ENCODE measurements at places on chromosomes 16 and 17. TPM values are rescaled to one million over a fixed set of nuclear protein-coding genes. Genes with fewer than 3 reads are reported as not detected.
A peak's percentile ranks its signal among the peaks of the same experiment; 100 is the strongest.

Gene GPT2
- total RNA-seq, result 47.8 TPM

DNA sequence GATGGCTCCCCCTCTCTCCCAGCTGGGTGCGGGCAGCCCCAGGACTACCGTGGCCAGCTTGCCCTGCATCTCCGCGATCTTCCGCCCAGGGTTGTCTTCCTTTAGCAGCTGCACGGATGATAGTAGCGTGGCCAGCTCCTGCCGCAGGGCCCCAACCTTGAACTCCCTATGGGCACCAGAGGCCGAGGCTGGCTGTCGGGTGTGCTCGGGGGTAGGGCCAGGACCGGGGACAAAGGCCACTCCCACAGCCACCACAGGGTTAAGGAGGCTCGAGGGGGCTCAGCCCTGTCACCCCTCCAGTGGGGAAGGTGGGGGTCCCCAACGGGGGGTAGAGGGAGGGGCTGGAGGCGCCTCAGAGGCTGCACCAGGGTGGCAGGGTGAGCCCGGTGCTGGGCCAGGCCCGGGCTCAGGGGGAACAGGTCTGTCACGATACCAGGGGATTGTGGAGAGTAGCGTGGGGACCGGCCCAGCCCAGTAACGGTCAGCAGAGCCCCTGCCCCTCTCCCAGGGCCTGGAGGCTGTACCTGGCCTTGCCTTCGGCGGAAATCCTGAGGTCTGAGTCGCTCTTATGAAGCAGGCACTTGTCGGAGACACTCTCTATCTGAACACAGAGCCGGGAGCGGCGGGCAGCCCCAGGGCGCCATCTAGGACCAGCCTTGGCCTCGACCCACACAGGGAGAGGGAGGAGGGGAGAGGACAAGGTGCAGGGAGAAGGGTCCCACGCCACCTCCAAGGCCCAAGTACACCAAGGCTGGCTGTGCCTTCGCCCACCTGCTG lies 5.2 kb downstream of the PERCC1 start:
- no peak overlapping the region for H3K27ac ChIP-seq
- no peaks in the 10 kb centered on the region for H3K36me3 ChIP-seq
- no peak for DNase-seq
- H3K27me3 ChIP-seq, result no peaks in the 10 kb centered on the region
- no peak overlapping the region for H3K4me3 ChIP-seq

Gene STH
- not detected for total RNA-seq

Gene CCL18
- 0.60 TPM for total RNA-seq

DNA sequence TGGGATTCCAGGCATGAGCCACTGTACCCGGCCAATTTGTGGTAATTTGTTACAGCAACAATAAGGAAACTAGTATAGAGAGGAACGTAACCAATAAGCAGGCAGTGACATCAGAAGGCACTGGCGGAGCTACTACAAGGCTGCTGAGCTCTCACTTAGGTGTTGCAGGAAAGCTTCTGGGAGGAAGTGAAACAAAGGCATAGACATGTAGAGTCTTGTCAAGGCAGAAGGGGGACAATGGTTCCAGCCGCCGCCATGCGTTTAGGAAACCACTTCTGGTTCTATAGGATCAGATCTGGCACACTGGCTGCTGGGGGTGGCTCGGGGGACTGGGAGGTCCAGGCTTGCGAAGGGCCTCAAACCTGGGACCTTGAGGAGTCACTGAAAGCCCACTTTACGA lies 9.4 kb upstream of the CPSF4L start:
- no peak overlapping the region for H3K27ac ChIP-seq
- no peaks in the 10 kb centered on the region for H3K27me3 ChIP-seq
- no peak overlapping the region for H3K4me3 ChIP-seq
- DNase-seq, result no peak
- H3K4me1 ChIP-seq, result peaks cover 14% of the 10 kb centered on the region

Gene GLTPD2
- total RNA-seq, result 4.7 TPM

GRCh38 chr17:27792095-27792494 lies 8.2 kb downstream of the NOS2 start:
- H3K27ac ChIP-seq, result no peak overlapping the region
- H3K36me3 ChIP-seq, result no peaks in the 10 kb centered on the region
- H3K4me3 ChIP-seq, result no peak overlapping the region
- no peaks in the 10 kb centered on the region for H3K4me1 ChIP-seq
- DNase-seq, result no peak

- peaks cover 7% of the 10 kb centered on the region for H3K36me3 ChIP-seq
- H3K27me3 ChIP-seq, result peaks cover 3% of the 10 kb centered on the region
- peak; percentile 87 for DNase-seq
- H3K4me3 ChIP-seq, result peak within 1 kb of the TSS; percentile 95
These were observed at the start of gene VEZF1 for GRCh38 chr17:57987581-57988300. VEZF1 (minus strand) TSS chr17:57988254; CDS start chr17:57988111, 143 bp downstream.

- no peaks in the 10 kb centered on the region for H3K36me3 ChIP-seq
- DNase-seq, result no peak
- peaks cover 9% of the 10 kb centered on the region for H3K4me1 ChIP-seq
- H3K4me3 ChIP-seq, result no peak overlapping the region
- H3K27me3 ChIP-seq, result peaks cover 8% of the 10 kb centered on the region
- H3K27ac ChIP-seq, result no peak overlapping the region
These were observed 15.6 kb downstream of the NACA2 start for GRCh38 chr17:61575352-61575975.

DNA sequence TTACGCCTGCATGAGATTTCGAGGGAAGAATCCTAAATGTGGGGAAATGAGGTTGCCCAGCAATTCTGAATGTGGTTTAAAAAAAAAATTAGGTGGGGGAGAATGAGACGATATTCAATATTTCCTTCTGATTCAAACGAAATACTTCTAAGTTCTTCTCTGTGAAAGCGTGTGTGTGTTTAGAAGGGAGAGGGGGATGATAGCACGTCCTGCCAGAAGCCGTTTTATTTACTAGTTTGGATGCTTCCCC lies 47.8 kb downstream of the TBC1D16 start:
- DNase-seq, result no peak
- peak overlapping the region; percentile 78 for H3K27ac ChIP-seq
- H3K4me3 ChIP-seq, result peak overlapping the region; percentile 43
- no peaks in the 10 kb centered on the region for H3K36me3 ChIP-seq

Gene HELZ
- 57.3 TPM for total RNA-seq

- H3K36me3 ChIP-seq, result peaks cover 19% of the 10 kb centered on the region
- no peak for DNase-seq
- no peak overlapping the region for H3K4me3 ChIP-seq
- H3K27ac ChIP-seq, result no peak overlapping the region
These were observed 34.7 kb upstream of the VPS4A start for GRCh38 chr16:69276148-69277115.

GRCh38 chr17:75738218-75738802 lies 17.1 kb downstream of the ITGB4 start:
- no peaks in the 10 kb centered on the region for H3K36me3 ChIP-seq
- no peak for DNase-seq
- peaks cover 3% of the 10 kb centered on the region for H3K27me3 ChIP-seq
- no peaks in the 10 kb centered on the region for H3K4me1 ChIP-seq
- H3K4me3 ChIP-seq, result no peak overlapping the region
- no peak overlapping the region for H3K27ac ChIP-seq

DNA sequence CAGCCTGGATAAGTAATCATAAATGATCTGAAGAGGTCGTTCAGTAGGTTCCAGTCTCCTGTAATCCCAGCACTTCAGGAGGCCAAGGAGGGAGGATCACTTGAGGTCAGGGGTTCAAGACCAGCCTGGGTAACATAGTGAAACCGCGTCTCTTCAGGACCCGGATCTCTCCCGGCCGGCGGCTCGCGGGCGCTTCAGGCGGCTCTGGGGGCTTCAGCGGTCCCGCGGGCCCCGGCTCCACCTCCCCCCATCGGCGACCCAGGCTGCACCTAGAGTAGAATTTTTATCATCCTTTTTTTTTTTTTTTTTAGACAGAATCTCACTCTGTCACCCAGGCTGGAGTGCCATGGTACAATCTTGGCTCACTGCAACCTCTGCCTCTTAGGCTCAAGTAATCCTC lies 95.9 kb downstream of the ABCC12 start:
- peaks cover 5% of the 10 kb centered on the region for H3K27me3 ChIP-seq
- H3K4me3 ChIP-seq, result no peak overlapping the region
- peaks cover 4% of the 10 kb centered on the region for H3K4me1 ChIP-seq
- H3K27ac ChIP-seq, result no peak overlapping the region

- H3K27me3 ChIP-seq, result no peaks in the 10 kb centered on the region
- H3K27ac ChIP-seq, result no peak overlapping the region
- no peak overlapping the region for H3K4me3 ChIP-seq
- no peak for DNase-seq
- H3K4me1 ChIP-seq, result peaks cover 27% of the 10 kb centered on the region
These were observed 10.3 kb downstream of the MYCBPAP start for GRCh38 chr17:50518384-50519023.

DNA sequence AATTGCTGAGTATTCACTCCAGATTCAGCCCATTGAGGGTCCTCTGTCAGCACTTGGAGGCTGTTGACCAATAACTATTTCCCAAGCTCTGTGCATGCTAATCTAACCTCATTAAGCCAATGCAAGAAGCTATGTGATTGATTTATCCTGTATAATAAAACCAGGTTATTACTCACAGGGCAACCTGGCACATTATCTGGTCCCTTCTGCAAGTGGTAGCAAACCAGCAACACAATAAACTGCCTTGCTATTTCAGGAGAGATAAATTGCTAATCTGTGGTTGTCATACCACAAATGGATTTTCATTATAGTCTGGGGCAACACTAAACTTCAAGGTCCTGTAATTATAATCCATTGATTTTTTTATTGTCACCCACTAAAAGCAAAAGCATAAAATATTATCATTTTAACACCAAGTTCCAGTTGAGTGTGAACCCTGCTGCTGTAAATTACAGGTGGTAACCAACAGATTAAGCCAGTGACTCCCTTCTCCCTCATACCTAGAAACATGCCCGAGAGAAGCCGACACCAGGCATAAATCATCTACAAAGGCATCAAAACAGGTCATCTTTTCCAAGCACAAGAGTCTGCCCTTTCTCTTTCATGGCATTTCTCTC lies 51.1 kb upstream of the SOX9 start:
- no peak overlapping the region for H3K27ac ChIP-seq
- H3K4me3 ChIP-seq, result no peak overlapping the region
- no peaks in the 10 kb centered on the region for H3K4me1 ChIP-seq

DNA sequence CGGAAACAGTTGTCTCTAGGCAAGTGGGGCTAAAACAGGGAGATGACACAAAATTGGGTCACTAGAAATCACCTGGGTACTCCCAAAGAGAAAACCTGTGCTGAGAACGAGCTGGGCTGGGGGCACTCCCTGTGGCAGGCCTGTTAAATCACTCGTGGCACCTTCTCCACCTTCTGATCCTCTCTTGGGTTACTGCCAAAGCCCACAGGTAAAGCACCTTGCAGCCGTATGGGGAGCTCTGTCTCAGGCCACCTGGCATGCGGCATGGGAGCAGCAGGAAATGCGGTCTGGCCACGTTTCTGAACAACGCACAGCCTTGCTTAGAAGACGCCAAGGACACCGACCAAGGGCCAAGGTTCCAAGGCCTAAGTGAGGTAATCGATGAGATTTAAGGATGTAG lies 21.5 kb upstream of the ICAM2 start:
- peaks cover 13% of the 10 kb centered on the region for H3K36me3 ChIP-seq
- H3K4me3 ChIP-seq, result no peak overlapping the region
- no peaks in the 10 kb centered on the region for H3K27me3 ChIP-seq
- no peaks in the 10 kb centered on the region for H3K4me1 ChIP-seq
- H3K27ac ChIP-seq, result no peak overlapping the region

Gene ABCC11
- 0.07 TPM for total RNA-seq

- H3K27me3 ChIP-seq, result peaks cover 3% of the 10 kb centered on the region
- H3K27ac ChIP-seq, result no peak overlapping the region
- DNase-seq, result no peak
- H3K4me3 ChIP-seq, result no peak overlapping the region
- H3K36me3 ChIP-seq, result no peaks in the 10 kb centered on the region
- peaks cover 5% of the 10 kb centered on the region for H3K4me1 ChIP-seq
These were observed 393.7 kb upstream of the DYNLRB2 start for GRCh38 chr16:80147026-80147655.

- peaks cover 3% of the 10 kb centered on the region for H3K36me3 ChIP-seq
- peaks cover 34% of the 10 kb centered on the region for H3K4me1 ChIP-seq
- no peak for DNase-seq
- H3K27ac ChIP-seq, result peak overlapping the region; percentile 99
- peaks cover 12% of the 10 kb centered on the region for H3K27me3 ChIP-seq
These were observed 13.6 kb upstream of the EEF2K start for GRCh38 chr16:22192261-22193062.

GRCh38 chr16:2848933-2849725 lies 8.8 kb downstream of the PRSS22 start:
- no peak overlapping the region for H3K27ac ChIP-seq
- H3K27me3 ChIP-seq, result peaks cover 16% of the 10 kb centered on the region
- peaks cover 2% of the 10 kb centered on the region for H3K36me3 ChIP-seq
- no peak overlapping the region for H3K4me3 ChIP-seq
- H3K4me1 ChIP-seq, result no peaks in the 10 kb centered on the region

DNA sequence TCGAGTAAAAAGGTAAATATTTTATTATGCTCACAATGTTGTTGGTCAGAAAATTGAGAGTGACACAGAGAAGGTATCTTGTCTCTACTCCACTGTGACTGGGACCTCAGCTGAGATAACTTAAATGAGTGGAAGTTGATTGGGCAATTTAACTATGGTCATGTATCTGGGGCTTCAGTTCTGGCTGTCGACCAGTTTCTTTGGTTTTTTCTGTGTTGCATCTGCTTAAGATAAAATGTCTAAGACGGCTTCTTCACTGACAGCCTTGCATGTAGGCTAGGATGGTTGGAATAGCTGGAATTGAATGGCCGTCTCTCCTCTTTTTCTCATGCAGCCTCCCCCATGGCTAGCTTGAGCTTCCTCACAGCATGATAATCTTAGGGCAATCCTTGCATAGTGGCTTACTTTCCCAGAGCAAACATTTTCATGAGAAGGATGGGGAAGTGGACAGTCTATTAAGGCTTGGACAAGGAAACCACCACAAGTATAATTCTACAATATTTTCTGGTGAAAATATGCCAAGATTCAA lies 433.7 kb downstream of the KIF2B start:
- no peaks in the 10 kb centered on the region for H3K27me3 ChIP-seq
- H3K27ac ChIP-seq, result no peak overlapping the region
- DNase-seq, result no peak
- no peaks in the 10 kb centered on the region for H3K36me3 ChIP-seq
- no peaks in the 10 kb centered on the region for H3K4me1 ChIP-seq

DNA sequence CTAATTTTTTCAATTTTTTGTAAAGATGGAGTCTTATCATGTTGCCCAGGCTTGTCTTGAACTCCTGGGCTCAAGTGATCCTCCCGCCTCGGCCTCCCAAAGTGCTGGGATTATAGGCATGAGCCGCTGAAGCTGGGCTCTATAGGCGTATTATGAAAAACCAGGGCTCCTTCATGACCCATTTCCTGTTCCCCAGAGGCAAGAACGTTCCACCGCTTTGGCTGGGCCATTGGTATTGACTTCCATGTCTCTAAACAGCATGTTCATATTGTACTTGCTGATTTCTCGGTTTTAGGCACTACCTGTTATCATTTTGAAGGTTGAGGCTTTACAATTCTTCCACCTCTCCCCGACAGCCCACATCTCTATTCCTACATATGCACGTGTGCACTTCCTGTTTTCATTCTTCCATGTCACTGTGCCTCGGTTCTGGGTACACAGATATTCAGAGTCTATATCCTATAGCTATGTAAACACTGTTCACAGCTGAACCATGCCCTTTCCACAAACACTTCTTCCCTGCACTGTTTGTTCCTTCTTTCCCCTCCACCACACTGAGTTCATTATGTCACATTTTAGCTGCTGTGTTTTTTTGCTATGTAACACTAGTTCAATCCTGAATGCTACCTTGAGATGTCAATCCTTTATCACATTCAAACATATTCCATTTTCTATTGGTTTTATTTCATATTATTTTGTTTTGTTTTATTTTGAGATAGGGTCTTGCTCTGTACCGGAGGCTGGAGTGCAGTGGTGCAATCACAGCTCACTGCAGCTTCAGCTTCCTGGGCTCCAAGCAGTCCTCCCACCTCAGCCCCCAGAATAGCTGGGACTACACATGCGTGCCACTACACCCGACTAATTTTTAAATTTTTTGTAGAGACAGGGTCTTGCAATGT lies 16.8 kb upstream of the MAPK3 start:
- H3K36me3 ChIP-seq, result no peaks in the 10 kb centered on the region
- H3K4me1 ChIP-seq, result no peaks in the 10 kb centered on the region
- peak overlapping the region; percentile 7 for H3K27ac ChIP-seq
- no peaks in the 10 kb centered on the region for H3K27me3 ChIP-seq

Measured in type B pancreatic cell (in vitro differentiated cells).